ENCODE measurements at places on chromosomes 6 and 20.

GRCh38 chr6:134034478-134034877 lies 17.9 kb downstream of the SLC2A12 start:
- no peak for DNase-seq

DNA sequence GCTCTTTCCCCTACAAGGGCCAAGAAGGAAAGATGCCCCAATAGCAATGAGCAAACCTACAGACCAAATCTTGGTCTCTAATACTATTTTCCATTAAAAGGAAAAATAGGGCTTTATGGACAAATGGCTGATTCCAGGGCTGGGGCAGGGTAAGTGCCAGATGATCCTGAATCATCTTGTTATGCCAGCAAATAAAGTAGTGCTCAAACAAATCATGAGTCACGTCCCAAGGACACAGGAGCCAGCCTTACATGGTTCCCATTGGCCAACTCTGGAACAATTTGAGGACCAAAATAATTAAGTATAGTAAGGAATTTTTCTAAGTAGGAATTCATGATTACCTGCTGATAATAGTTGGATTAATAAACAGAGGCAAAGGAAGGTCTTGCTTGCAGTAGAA lies 53.2 kb upstream of the NKX2-4 start:
- no peak for DNase-seq

DNA sequence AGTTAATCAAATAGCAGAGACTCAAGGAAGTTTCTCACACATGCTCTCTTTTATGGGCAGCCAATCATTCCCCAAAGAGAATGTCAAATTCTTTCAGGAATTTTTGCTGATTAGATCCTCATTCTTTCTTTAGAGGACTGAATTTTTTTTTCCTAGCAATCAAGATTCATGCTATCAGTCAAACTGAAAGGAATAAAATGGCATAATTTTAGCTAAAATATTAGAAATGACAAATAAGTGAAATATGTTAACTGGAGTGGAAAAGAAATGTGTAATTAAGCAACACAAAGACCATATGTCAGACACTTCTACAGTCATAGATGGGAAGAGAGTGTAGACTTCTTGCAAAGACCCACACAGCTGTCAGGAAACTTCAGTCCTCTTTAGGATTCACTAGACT lies 242.3 kb upstream of the RNF217 start:
- DNase-seq = no peak

GRCh38 chr6:131640100-131640499 lies 3.0 kb downstream of the ENPP3 start:
- no peak for DNase-seq

DNA sequence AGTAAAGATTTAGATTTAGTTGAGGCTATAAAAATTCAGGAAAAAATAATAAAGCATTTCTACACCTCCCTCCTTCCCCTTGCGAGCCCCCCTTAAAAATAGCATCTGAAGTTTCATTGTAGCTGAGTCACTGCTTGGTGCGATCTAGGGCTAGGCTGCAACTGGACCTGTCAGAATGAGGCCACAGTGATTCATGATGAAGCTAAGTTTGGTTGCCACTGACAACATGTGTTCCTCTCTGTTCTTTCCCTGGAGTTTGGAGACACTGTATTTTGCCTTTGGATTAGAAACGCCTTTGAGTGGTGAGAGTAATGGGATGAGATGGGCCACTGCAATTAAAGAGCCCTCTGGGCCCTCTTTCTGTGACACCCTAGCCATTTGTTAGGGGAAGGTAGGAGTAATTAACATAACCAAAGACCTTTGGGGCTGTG lies 334.1 kb downstream of the NRN1 start:
- DNase-seq = no peak

DNA sequence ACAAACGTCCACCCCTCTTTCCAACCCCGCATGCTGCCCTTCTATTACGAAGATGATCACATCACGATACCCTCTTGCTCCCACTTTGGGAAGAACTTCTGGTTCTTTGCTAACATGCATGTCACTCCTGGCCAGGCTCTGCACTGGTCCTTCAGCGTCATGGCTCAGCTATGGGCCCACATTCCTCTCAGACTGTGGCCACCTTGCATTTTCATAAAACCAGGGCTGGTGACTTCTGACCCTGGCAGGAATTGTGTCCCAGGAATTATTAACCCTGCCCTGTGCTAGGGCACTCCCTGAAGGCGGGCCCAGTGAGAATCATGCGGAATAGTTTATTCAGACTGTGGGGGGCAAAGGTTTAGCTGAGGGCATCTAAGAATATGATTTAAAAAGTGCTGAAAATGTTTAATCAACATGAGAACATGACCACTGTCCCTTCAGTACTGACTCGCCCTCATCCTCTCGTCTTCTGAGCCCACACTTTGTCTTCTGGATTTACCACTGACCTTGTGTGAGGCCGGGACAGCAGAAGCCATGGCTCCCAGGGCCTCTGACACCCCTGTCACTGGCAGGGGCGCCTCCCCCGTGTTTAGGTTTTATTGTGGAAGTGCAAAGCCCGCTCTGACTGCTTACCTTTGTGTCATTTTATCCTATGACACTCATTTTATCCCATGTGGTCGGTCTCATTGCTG lies 38.1 kb upstream of the THBS2 start:
- DNase-seq = no peak

GRCh38 chr6:40253420-40253819 lies 319.2 kb upstream of the MOCS1 start:
- DNase-seq = no peak

DNA sequence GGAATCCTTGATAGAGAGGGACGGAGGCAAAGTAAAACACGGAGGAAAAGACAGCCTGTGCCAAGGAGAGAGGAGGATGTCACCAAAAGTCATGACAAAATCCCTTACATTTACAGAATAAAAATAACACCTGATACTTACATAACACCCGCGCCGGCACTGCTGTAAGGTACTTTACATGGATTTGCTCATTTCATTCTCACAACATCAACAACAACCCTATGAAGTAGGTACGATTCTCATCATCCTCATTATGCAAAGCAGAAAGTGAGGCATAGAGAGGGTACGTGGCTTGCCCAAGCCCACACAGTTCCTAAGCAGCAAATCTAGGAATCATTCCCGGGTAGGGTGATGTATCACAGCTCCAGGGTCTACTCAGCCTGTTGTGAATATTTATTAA lies 67.6 kb upstream of the NFATC2 start:
- DNase-seq = no peak

- DNase-seq = no peak
Measured at GRCh38 chr6:38552121-38552520, 87.6 kb downstream of the BTBD9 start.

DNA sequence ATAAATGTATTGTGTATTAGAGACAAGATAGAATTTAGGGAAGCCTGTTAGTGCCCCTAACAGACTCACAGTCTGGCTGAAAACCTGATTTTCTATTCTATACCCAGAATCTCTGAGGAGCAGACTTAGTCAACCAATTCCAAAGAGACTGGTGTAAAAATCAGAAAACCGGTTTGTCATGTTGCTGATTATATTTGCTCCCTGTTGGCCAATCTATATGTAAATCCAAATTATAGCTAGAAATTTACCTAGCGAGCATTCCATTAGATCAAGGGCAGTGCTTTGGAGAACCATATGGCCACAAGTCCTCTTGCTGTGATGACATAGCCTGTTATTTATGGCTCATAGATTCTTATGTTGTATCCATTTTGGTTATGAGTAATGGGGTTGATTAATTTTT lies 4.8 kb downstream of the NFYA start:
- DNase-seq = no peak

GRCh38 chr6:16383607-16384206 lies 145.3 kb downstream of the GMPR start:
- DNase-seq = no peak

DNA sequence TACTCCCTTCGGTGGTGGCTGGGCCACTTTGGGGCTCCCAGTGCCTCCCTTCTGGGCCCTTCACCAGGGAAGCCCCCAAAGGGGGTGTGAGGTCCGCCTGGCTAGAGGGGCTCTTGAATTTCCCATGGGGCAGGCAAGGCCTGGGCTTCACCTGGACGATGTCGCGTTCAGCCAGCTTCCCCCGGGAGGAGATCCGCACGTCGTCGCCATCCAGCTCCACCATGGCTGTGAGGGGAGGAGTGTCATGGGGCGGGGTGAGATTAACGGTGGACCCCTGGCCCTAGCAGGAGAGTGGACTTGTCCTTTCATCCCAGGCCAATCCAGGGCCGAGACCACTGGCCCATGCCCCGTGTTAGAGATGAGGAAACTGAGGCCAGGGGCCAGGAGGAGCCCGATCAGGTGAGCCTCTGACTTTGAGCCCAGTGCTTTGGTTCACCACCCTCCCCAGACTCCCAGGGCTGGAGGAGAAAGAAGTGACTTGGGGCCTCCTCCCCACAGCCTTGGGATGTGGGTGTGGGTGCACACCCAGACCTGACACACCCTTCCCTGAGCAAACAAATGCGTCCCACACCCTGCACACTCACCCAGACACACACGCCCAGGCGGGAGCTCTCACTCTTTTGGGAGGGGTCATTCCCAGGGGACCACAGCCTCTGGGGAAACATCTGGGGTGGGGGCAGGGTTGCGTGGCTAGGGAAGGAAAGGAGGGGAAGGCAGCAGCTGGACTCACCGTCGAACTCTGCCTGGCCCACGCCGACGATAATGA lies 46.1 kb downstream of the RAB44 start:
- DNase-seq = no peak

- no peak for DNase-seq
Measured at GRCh38 chr6:133590814-133591213, 298.1 kb upstream of the TCF21 start.

DNA sequence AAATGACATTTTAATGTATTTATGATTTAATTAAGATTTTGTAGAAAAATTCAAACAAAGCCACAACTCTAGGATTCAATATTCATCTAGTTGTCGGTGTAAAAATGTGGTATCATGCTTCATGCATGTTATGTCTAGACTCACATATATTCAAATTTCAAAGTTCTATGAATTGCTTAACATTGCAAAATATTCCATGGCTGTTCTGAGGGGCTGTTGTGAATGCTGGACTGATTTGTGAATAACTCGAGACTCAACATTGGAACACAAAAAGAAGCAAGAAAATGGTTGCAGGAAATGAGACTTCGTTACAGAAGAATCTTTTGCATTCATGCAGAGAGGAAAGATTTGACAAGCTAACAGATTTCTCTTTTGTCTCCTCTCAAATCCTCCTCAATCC lies 705.9 kb downstream of the DHX35 start:
- no peak for DNase-seq

GRCh38 chr6:144036064-144036834 lies 28.2 kb upstream of the PLAGL1 start:
- peak; percentile 10 for DNase-seq

GRCh38 chr20:20454850-20455627 lies 87.1 kb downstream of the INSM1 start:
- no peak for DNase-seq

DNA sequence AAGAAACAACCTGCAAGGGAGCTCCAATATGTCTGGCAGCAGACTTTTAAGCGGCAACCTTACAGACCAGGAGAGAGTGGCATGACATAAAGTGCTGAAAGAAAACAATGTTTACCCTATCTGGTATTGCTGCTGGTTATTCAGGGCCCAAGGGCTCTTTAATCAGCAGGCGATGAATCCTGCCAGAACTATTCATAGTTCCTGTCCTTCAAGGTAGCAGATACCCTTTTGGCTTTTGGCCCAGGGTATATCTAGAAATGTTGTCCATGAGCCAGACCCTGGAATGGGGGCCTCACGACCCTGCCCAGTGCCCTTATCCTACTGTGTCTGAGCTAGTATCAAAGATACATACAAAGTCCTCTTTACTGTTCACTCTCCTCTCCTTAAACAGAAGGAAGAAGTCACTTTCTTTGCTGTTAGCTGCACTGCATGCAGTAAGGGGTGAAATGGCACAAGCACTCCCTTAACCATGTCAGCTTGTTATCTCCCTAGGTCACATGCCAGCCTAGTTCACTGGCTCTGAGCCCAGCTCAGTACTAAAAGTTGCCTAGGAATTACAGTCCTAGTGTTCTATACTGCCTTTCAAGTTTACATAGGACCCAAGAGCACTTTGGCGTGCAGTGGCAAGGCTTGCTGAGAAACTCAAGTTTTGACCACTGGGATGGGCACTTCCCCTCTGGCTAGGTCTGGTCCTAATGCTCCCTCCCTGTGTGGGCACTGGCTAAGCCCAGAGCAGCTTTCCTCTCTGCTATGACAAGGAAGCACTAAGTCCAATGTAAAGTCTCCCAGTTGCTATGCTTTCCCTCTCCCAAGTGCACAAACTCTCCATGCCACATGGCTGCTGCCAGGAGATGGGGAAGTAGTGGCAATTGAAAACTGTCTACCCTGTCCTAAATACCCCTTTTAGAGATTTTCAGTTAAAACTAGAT lies 122.0 kb downstream of the HTR1B start:
- DNase-seq = no peak

DNA sequence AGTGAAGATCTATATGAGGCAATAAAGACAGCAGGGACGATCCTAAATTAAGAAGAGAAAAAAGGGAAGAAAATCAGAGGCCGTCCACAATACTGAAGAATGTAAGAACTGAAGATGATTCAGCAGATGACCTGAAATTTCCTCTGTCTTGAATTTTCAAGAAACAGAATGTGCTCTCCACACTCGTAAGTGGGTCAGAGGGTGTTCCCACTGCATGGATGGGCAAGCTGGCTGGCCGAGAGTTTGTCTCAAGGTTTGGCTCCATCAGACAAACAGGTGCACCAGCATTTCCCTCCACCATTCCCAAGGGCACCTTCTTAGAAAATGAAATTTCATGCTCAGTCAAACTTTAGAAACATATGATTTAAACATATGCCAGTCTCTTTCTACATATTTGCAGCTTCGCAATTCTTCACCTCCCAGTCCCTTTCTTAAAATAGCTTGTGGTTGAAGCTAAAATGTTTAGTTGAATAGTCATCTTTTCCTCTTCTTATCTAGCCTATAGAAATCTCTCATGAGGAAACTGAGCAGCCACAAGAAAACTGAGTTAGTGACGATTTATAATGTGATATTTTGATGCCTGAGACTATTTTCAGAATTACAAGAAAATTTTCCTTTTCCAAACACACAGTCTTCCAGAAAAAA lies 576.4 kb downstream of the PRKN start:
- no peak for DNase-seq

- no peak for DNase-seq
Measured at GRCh38 chr20:16580620-16581019, 7.4 kb upstream of the KIF16B start.

Measured in stimulated activated CD4-positive, alpha-beta T cell treated with anti-CD3 and anti-CD28 coated beads, Interleukin-1b, Interleukin-23, amount 100 ng/mL, for 48 hours (primary cell).